Stimulated activated CD8-positive, alpha-beta memory T cell treated with anti-CD3 and anti-CD28 coated beads, Interleukin-2, amount 100 ng/mL, for 48 hours (primary cell): ENCODE measurements at places on chromosomes 13 and 19.

- DNase-seq = no peak
Measured at GRCh38 chr19:51163257-51163656, 21.2 kb downstream of the SIGLEC7 start.

GRCh38 chr13:93559718-93560117 is 333.1 kb downstream of the GPC6 start:
- DNase-seq = no peak

DNA sequence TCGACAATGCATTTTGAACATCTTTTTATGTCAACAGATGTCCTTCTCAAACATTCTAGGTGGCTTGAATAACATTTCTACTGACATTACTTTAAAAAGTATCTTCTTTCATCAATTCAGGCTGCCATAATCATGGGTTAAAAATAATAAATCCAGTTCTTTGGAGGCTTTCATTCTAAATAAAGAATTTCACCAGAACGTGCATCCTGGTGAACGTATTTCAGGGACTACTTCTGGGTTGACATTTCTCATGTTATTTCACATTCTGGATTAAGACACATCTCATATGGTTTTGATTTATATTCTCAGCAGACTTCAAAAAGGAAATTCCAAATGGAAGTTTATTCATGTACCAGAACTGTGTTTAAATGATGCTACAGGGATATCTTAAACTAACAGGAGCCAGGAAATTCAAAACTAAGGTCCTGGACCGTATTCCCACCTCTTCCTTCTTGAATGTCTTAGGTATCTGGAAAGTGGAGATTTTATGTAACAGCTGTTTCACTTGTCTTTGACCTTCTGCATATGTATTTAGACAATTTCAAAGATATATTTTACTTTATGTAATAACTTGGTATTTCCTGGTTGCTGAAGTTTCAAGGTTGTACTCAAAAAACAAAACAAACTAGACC is 107.2 kb downstream of the STARD13 start:
- DNase-seq = no peak

- no peak for DNase-seq
Measured at GRCh38 chr13:98254513-98254912, 77.4 kb upstream of the RNF113B start.

GRCh38 chr13:39542361-39542760 is 60.6 kb downstream of the LHFPL6 start:
- no peak for DNase-seq

DNA sequence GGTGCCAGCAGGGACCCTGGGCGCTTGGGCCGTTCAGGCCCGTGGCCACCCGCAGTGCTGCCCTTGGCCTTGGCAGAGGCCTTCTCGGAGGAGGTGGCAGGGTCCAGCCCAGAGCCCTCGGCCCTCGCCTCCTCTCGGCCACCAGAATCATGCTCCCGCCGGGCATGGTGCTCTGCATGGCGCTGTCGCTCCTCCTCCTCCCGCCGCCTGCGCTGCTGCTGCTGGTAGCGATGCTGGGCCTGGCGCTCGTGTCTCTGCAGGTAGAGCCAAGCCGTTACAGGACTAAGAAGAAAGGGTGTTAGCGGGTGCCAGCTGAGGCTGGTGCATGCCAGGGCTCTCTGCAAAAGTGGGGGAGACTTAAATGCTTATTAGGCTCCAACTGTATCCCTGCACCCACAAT is 9.5 kb downstream of the ANO8 start:
- no peak for DNase-seq
